ENCODE measurements at places on chromosomes 6 and 20.

DNA sequence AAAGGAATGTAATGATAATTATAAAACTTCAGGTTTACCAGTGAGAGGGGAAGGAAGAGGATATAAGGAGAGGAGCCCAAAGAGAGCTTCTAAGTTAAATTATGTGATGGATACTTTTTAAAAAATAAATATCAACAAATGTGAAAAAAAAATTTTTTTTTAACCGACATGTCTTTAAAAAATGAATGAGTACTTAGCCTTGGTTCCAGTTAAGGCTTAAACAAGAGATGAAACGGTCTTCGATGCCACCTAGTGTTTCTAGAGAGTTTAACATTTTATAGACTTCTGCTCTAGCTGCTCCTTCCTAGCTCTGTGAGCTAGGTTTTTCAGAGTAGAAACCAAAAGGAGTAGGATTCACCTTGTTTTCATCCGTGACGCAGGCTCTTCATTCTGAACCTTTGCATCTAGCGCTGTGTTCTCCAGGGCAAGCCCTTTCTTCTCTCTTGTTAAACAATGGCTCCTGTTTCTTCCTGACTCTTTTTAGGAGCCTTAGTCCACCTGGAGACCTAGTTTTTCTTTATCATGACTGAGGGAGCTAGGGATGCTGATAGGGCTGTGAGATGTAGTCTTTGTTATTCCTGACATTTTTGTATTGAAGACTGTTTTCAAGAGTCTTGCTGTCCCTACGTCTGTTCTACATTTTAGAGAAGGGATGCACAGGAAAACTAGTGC, 42.4 kb upstream of the GNRH2 start:
- no peak for DNase-seq

DNA sequence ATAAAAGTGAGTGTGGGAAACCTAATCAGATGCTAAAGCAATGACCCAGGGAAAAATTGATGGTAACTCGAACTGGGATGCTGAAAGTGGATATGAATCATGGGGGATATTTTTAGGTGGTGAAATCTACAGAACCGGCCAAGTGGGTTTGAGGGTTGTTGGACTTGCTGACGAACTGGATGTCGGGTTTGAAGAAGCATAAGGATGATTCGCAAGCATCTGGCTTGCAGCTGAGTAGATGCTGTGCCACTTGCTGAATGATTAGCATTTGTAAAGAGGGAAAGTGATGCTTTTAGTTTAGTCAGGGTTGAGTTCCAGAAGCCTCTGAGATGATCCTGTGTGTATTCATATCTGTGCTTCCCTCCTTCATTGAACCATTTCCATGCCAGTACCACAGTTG, 54.9 kb downstream of the UBR2 start:
- DNase-seq: no peak

GRCh38 chr20:43363506-43363905, 94.2 kb upstream of the SRSF6 start:
- no peak for DNase-seq

DNA sequence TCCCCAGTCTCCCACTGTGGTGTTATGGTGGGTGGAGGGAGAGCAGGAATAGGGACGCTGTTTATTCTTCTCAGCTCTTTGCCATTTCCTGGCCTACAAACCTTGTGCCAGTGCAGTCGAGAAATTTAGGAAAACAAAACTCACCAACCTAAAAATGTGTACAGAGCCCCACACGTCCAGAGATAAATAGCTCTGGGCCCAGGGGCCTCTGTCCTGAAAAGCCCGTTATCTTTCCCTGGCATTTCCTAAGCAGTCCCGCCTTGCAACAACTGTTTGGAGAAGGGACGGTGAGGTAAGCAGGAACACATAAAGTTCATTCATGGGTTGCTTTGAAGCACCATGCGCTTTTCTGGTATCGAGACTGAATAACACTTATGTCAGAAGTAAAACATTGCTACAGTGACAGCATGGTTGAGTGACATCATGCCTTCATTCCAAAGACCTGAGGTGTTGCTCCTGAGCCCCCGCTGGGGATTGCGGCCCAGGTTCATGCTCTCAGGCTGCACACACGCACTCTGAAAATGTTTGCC, 80.1 kb upstream of the NXT1 start:
- DNase-seq: no peak
